ENCODE measurements at places on chromosomes 16 and 17.

- peak; percentile 4 for DNase-seq
Observed at GRCh38 chr16:22313876-22314470, 16.8 kb downstream of the POLR3E start.

DNA sequence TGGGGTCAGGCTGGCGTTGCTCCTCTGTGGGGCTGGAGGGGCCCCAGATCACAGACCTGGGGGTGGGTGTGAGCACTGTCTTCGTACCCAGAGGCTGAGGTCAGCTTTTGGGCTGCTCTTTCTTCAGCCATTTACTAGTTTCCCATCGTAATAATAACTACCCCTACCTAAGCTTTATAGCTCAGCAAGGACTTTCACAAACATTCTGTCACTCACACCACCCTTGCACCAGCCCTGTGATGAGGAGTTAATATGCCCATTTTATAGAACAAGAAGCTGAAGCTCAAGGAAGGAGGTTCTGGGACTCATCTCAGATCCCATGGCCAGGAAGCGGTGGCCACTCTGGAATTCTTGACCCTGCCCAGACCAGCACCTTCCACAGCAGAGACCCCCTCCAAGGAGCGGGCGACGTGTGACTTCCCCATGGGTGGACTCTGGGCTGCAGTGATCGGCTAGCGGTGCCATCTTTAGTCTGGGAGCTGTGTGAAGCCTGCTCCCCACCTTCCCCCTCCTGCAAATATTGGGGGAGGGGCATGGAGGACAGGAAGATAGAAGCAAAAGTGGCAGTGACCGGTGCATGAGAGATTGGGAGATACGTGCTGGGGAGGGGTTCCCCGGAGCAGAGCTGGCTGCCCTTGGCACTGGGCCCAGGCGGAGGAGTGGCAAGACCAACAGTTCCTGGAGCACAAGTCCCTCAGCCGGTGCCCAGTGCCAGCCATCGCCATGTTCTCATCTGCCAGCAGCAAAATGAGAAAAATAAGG, 81.8 kb upstream of the TOB1 start:
- no peak for DNase-seq

DNA sequence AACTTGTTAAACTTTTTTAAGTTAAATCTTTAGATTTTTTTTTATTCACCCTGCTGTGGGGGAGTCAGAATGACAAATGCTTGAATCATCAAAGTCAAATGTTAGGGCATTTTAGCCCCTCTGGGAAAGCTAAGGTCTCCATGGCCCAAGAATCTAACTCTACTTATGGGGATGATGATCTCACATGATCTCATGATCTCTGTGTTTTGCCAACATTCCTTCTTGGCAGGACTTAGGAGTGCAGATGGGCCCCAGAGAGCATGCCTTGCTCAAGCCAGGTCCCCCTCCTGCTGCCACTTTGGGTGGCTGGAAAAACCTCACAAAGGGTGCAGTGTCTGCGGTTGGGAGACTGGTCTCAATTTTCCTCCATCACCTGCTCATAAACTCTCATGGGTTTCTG, 108.6 kb downstream of the PRKCB start:
- DNase-seq, result no peak

DNA sequence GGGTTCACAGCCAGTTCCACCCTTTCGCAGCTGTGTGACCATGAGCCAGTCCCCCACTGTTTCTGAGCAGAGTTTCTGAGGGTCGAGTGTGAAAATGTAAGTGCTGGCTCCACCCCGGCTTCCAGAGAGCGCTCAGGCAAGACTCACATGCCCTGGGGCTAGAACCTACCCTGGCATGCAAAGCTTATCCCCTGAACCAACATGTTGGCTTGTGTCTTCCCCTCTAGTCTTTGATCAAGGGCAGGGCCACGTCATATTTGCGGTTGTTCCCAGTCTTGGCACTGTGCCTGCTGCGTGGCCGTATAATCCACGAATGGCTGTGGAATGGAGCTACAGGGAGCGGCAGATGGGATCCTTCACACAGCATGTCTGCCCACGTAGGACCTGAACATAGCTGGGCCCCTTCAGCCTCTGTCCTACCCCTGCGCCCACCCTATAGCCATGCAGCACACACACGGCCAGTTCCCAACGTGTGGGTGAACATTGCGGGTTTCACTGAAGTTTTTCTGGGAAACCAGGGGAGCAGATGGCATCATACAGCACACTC, 84.8 kb downstream of the MRM1 start:
- DNase-seq, result no peak

DNA sequence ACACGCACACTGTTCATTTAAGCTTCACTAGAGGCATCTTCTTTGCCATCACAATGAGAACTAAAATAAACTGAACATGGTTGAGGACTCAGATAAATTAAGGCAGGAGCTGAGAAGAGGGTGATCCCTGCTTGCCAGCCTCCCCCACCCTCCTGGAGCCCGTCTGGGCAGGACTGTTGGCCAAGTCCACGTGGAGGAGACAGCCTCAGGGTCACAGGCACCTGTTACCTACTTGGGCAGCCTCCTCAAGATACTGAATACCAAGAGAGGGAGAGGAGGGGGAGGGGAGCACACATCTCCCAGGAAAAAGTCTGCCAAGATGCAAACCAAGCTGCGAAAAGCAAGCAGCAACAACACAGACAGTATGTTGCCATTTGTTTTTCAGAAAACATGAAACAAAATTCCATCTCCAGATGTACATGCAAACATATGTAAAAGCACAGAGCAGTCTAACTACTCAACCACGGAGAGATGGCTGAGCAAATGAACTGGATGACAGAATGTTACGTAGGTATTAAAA, 67.4 kb downstream of the SLC39A11 start:
- DNase-seq, result no peak

GRCh38 chr16:66432429-66432828, 5.3 kb downstream of the BEAN1 start:
- no peak for DNase-seq

DNA sequence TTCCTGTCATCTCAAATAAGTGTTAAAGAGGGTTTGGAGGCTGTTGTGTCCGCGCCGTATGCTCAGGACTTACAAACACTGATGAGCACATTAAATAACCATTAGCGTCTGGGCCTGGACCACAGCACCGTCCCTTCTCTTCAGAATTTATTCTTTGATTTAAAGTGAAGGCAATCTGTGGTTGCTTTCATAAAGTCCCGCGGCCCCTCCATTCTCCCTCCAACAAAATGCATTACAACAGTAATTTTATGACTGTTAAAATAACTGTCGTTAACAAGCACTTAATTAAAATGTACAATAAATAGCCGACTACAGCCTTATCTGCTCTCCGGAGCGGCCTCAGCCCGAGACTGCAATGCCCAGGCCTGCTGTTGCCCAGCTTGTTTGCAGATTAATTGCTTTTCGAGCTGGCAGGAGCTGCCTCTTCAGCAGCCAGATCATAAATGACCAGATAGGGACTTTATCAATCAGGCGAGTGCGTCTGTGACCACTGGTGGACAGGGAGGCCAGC, 30.6 kb upstream of the IRX3 start:
- no peak for DNase-seq

DNA sequence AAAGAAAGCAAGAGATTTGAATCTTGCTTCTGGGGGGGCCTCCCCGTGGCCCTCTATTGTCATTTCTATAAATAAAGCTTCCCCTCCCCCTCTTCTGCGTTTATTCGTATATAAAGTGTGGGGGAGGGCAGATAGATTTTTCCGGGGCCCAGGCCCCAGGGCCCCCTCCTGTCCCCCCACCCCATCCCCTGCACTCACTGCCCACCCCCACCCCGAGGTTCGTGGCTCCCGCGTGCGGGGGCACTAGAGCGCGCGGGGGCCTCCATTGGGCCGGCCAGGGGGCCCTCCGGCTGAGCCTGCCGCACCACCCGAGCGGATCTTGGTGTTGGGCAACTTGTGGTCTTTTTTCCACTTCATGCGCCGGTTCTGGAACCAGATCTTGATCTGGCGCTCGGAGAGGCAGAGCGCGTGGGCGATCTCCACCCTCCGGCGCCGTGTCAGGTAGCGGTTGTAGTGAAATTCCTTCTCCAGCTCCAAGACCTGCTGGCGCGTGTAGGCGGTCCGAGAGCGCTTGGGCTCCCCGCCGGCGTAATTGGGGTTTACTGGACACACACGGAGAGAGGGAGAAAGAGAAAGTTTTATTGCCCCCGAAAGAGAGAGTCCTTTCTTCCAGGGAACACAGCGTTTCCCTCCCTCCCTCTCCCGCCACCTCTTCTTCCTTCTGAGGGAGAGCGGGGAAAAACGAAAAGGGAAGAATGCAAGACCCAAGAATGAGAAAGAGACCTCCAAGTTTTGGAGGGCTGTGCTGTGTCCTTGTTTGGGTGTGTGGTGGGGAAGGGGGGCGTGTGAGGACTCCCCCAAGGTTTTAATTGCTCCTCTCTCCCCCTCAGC, 1.5 kb downstream of the HOXB4 start:
- no peak for DNase-seq

GRCh38 chr17:81253358-81254131, 14.4 kb downstream of the NDUFAF8 start:
- peak; percentile 77 for DNase-seq

- no peak for DNase-seq
Observed at GRCh38 chr17:7944326-7944725, 12.3 kb downstream of the CNTROB start.

GRCh38 chr17:60615840-60616239, 15.8 kb downstream of the PPM1D start:
- DNase-seq, result no peak

Data from right forelimb (tissue), 1 donor.